SW480 (cell line): ENCODE measurements at places on chromosomes 13 and 19.

GRCh38 chr13:40205771-40206240 lies 460.6 kb downstream of the FOXO1 start:
- DNase-seq = no peak

DNA sequence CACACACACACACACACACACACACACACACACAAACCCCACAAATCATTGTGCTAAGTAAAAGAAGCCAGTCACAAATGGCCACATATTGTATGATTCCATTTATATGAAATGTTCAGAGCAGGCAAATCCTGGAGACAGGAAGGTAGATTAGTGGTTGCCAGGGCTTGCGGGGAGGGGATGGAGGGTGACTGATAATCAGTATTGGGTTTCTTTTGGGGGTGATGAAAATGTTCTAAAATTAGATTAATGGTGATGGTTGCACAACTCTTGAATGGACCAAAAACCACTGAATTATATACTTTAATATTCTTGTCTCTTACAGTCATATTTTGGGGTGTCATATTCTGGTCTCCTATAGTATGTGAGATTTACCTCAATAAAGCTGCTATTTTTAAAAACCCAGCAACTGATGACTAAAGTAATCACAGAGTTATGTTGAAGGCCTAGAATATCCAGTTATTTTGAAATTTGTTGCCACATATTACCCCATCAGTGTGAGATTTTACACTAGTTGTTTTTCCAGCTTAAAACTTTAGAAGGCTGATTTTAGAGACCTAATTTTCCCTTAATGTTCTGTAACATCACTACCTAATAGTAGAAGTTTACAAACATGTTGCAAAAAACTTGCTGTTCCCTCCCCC lies 20.3 kb downstream of the FLT1 start:
- no peak for DNase-seq

GRCh38 chr13:33277946-33278345 lies 7.6 kb downstream of the STARD13 start:
- no peak for DNase-seq

GRCh38 chr19:55654868-55655647 lies at the start of gene U2AF2:
Gene U2AF2, plus strand, starts transcription at chr19:55655035. Its CDS starts 70 bp downstream, at chr19:55655105.
- peak; percentile 96 for DNase-seq

DNA sequence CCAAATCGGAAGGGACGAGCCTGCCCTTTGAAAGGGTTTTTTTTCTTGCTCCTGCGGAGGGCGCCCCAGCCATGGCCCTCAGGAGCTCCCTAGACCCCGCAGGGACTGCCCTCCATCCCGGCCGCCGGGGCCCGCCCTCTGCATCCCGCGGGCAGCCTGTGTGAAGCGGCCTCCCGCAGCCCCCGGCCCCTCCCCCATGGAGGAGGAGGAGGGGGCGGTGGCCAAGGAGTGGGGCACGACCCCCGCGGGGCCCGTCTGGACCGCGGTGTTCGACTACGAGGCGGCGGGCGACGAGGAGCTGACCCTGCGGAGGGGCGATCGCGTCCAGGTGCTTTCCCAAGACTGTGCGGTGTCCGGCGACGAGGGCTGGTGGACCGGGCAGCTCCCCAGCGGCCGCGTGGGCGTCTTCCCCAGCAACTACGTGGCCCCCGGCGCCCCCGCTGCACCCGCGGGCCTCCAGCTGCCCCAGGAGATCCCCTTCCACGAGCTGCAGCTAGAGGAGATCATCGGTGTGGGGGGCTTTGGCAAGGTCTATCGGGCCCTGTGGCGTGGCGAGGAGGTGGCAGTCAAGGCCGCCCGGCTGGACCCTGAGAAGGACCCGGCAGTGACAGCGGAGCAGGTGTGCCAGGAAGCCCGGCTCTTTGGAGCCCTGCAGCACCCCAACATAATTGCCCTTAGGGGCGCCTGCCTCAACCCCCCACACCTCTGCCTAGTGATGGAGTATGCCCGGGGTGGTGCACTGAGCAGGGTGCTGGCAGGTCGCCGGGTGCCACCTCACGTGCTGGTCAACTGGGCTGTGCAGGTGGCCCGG lies 815 bp downstream of the MAP3K10 start:
- peak; percentile 56 for DNase-seq

DNA sequence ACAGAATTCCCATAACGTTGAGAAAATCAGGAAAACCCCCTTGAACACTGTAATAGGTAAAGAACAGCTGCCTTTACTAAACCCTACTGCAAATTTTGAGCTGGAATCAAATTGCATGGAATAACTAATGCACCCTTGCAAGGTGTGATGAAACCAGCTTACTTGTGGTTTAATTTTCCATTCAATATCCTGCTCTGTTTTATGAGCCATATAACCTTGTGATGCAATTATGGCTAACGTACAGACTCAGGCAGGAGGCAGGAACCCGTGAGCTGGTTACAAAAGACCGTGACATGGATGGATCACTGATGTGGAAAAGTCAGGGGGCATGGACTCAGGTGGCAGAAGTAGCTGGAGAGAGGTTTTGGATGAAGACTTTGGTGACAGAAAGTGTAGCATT lies 438.6 kb downstream of the COG6 start:
- DNase-seq = peak; percentile 22

DNA sequence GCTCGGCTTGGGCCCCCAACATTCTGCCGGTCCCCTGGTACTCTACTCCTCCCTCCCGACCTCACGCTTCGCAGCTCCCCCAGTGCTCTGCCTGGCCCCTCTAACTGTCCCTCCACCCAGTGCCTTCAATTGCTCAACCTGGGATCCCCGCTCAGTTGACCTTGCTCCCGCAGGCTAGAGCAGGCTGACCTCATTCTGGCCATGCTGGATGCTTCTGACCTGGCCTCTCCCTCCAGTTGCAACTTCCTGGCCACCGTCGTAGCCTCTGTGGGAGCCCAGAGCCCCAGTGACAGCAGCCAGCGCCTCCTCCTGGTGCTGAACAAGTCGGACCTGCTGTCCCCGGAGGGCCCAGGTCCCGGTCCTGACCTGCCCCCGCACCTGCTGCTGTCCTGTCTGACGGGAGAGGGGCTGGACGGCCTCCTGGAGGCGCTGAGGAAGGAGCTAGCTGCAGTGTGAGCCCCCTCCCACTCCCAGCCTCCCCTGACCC lies 3.6 kb downstream of the GTPBP3 start:
- DNase-seq = no peak

DNA sequence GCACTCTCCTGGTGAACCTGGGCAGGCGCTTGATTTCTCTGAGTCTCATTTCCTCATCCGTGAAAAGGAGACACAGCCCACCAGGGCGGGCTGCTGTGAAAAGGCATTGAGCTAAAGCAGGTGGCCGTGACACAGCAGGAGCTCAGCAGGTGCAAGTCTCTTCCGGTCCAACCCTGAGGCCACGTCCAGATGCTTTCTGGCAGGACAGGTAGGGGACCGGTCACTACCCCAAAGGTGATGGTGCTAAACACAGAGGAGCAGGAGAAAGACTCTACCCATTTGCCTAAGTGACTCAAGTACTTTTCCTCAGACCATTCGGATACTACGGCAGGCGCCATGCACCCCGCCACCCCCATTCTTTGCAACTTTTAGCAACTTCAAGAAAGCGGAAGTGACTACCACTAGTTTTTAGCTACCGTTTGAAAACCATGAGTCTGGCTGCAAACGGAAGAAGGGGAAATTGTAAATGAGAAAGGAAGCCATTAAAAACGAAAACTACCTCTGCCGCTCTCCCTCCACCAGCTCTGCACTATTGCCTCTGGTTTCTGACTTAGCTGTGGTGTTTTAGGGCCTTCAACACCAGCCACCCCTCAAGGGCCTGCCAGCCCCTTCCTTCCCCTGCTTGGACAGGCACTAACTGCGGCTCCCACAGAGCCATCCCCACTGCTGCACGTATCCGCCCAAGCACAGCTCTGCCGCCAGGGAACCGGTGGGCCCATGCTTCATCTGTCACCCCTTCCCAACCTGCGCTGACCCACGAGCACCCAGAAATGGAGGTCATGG lies 4.8 kb downstream of the PPP6R1 start:
- no peak for DNase-seq

DNA sequence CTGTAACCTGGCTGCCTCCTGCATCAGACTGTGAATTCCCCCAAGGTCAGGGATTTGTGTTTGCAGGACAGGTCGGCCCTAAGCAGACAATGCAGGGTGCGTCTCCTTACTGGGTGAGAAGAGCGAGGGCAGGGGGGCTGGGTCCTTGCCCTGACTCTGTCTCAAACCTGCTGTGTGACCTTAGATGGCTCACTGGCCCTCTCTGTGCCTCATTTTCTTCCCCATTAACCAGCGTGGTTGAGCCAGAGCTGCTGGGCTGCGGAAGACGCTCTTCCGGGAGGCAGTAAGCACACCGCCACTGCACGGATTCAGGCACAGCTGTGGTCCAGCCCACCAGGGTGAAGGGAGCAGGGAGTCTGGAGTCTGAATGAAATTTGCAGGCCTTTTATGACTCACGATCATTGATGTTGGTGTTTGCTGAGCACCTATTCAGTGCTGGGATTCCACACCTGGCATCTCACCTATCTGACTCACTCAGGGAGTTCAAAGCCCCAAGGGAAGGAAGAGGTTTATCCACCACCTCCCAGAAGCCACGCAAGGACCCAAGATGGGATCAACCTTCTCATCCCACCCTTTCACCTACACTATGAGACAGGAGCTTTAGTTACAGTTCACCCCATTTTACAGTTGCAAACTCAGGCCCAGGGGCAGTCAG lies 2.5 kb downstream of the AKT1S1 start:
- no peak for DNase-seq

DNA sequence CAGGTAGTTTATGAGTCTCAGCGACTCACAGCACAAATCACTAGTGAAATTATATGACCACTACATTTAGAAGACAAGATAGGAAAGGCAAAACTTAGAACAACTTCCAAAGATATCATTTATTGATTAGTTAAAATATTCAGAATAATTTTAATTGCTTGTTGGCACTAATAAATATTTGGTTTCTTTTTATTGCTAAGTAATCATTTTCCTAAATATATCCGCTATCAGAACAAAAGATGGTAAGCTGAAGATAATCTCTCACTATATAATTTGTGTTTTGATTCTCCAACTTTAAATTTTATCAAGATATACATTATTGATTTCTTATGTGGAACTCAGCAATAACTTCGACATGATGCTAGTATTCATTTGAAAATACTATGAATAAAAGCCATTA lies 248.5 kb downstream of the DIAPH3 start:
- no peak for DNase-seq

DNA sequence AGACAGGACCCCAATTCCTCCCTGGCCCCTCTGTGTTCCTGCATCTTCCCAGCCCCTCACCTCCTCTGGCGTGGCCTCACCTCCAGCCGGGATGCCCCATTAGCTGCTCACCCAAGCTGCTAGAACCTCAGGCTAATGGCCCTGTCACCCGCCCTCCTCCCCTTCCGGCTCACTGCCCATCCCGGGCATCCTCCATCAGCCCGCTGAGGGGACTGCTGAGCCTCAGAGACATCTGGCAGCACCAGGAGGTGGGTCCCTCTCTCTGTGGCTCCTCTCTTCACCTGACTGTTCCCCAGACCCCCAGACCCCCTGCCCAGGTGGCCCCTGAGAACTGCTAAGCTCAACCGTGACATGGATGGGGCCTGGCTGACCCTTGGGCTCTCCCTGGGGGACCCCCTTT lies 2.9 kb downstream of the FFAR1 start:
- no peak for DNase-seq

DNA sequence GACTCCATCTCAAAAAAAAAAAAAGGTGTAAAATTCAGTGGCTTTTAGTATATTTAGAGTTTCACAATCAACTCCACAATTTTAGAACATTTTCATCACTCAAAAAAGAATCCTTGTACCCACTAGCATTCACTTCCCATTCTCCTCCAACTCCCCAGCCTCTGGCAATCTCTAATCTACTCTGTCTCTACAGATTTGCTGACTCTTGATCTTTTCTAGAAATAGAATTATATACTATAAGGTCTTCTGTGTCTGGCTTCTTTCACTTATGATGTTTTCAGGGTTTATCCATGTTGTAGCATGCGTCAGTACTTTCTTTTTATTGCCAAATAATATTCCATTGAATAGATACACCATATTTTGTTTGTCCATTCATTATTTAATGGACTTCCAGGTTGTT lies 8.0 kb upstream of the FARP1 start:
- no peak for DNase-seq

GRCh38 chr13:113904411-113904810 lies 40.5 kb upstream of the GAS6 start:
- DNase-seq = peak; percentile 21
